COLO829 (cell line): ENCODE measurements at places on chromosomes 12 and 14.

GRCh38 chr12:5510251-5510805, 78.4 kb downstream of the NTF3 start:
- no peak for DNase-seq

- no peak for DNase-seq
Observed at GRCh38 chr14:22910916-22911315, 8.0 kb downstream of the RBM23 start.

- DNase-seq: no peak
Observed at GRCh38 chr12:16243487-16244412, 33.7 kb downstream of the SLC15A5 start.

DNA sequence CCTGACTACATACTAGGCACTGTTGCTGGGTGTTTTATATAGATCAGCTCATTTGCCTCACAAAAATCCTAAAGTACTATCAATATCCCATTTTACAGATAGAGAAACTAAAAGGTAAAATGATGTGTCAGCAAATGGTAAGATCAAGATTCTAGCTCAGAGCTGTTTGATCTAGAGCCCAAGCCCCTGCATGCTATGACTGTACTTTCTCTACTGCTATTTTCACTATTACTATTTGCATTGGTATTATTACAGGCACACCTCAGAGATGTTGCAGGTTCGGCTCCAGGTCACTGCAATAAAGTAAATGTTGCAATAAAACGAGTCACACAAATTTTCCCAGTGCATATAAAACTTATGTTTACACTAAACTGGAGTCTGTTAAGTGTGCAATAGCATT, 10.9 kb downstream of the ISCU start:
- DNase-seq: no peak

- no peak for DNase-seq
Observed at GRCh38 chr12:3562484-3562883, 71.5 kb downstream of the PRMT8 start.

DNA sequence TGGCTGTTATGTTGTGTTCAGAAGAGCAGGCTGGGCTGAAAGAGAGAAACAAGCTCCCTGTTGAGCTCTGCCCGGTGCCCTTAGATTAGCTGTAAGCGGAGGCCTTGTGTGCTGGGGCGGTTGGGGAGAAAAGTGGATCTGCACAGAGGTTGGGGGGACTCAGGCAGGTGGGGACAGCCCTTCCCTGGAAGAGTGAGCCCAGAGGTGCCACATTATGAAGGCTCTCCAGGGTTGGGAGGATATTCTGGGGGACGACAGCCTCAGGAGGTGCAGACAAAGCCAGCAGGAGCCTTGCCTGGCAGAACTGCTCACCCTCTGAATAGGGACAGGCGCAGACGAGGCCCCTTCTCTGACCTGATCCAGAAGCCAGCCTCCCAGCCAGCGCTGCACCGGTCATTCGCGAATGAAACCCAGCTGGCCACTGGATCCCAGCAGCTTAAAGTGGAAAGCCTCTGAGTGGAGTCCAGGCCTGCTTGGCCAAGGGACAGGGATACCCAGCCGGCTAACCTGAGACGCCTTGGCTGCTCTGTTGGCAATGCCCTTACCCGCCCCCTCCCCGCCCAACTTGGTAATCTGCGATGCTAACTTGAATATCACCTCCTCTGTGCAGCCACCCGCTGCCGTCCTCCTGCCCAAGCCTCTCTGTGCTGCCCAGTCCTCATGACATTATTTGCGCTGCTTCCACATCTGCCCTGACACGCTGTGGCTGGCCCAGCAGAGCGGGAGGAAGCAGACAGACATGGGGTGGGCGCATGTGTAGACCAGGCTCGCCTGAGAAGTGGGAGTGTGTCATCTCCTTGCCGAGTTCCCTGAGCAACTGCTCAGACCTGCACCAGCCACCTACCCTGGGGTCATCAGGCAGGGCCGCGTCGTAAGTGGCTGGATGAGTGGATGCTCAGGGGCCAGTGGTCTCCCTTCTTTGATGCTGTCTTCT, 5.6 kb downstream of the HIP1R start:
- no peak for DNase-seq

DNA sequence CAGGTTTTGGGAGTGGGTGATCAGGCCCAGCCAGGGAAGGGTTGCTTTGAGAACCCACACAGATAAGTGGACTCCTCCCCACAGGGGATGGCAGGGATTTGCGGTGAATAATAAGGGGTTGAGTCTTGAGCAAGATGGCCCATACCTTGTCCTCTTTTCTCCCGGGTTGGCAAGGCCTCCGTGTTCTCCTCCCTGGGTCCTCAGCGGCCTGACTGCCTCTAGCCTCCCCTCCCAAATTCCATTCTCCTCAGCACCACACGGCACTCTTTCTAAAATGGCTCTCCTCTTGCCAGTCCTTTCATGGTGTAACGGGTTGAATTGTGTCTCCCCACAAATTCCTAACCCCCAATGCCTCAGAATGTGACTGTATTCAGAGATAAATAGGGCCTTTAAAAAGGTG, 70.0 kb downstream of the CHST11 start:
- DNase-seq: no peak

DNA sequence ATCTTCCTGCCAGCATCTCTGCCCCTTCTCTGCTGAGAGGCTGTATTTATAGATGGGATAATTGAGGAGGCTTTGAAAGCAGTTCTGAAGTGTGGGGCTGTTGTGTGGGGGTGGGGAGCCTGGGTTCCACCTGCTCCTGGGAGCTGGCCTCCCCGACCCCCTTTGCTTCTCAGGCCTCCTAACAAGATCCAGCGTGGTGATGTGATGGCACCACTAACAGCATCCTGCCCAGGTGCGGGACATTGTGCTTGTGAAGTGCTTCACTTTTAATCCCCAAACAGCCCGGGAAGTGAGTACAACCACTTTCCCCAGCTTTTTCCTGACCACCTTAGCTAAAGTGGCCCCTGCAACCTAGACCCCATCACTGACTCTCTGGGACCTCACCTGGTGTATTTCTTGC, 95.1 kb upstream of the NRXN3 start:
- no peak for DNase-seq

- peak; percentile 24 for DNase-seq
Observed at GRCh38 chr14:70821584-70822529, 12.5 kb upstream of the MAP3K9 start.

DNA sequence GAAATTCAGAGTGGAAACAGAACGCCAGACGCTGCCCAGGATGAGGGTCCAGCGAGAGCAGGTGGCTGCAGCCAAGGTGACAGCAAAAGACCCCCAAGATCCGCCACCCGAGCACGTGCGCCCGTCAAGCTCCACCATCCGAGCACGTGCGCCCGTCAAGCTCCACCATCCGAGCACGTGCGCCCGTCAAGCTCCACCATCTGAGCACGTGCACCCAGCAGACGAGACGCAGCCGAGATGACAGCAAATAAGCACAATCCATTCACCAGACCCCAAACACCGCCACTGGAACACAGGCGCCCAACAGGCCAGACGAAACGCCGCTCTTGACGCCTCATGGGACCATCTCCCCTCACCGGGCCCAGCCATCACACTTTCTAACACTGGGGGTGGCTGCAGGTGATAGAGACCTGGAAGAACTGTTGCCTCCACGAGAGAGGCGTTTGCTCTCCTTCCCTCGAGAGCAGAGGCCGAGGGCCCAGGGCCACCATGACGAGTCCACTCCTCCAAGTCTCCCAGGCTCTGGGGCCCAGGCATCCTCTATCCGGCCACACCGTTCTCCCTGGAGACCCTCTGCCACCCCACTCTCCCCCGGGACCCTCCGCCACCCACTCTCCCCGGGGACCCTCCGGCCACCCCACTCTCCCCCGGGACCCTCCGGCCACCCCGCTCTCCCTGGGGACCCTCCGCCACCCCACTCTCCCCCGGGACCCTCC, 62.1 kb upstream of the GALNT9 start:
- DNase-seq: no peak
